ENCODE measurements at places on chromosomes 12 and 14. TPM values are rescaled to one million over a fixed set of nuclear protein-coding genes. Genes with fewer than 3 reads are reported as not detected.

Gene FSCB
- not detected for polyA plus RNA-seq

Gene MORN3
- 2.1 TPM for polyA plus RNA-seq

Gene CLEC14A
- polyA plus RNA-seq = 57.1 TPM

Gene GPD1
- 1.0 TPM for polyA plus RNA-seq

Gene GALNT6
- polyA plus RNA-seq = 2.5 TPM

Gene SDS
- 0.52 TPM for polyA plus RNA-seq

Gene MYO1H
- polyA plus RNA-seq = 0.32 TPM

Gene LRCOL1
- 0.63 TPM for polyA plus RNA-seq

Gene CSRP2
- 21.1 TPM for polyA plus RNA-seq

- no peak for DNase-seq
These were observed 140.0 kb downstream of the DPF3 start for GRCh38 chr14:72753879-72754400.

- no peak for DNase-seq
These were observed 835 bp upstream of the ABHD4 start for GRCh38 chr14:22597265-22597664.

DNA sequence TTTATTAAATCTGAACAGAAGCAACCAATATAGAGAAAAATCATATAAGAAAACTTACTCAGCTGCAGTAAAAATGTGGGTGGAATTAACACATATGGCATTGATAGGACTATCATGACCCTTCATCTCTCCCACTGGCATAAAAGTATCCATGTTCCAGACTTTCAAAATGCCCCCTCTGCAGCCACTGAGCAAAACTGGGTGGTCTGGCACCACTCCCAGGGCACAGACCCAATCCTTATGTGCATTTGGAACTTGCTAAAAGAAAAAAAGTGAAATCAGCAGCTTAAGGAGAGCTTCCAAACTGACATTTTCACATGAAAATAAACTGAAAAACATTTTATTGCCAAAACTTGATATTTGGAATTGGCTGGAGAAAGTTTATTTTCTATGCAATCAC is 141.5 kb downstream of the KIF21A start:
- DNase-seq = no peak

GRCh38 chr12:66572845-66573244 is 106.0 kb downstream of the GRIP1 start:
- DNase-seq = no peak

- DNase-seq = no peak
These were observed 56.4 kb upstream of the USP44 start for GRCh38 chr12:95607642-95608041.

- DNase-seq = no peak
These were observed 4.9 kb downstream of the TGM1 start for GRCh38 chr14:24258119-24258518.

DNA sequence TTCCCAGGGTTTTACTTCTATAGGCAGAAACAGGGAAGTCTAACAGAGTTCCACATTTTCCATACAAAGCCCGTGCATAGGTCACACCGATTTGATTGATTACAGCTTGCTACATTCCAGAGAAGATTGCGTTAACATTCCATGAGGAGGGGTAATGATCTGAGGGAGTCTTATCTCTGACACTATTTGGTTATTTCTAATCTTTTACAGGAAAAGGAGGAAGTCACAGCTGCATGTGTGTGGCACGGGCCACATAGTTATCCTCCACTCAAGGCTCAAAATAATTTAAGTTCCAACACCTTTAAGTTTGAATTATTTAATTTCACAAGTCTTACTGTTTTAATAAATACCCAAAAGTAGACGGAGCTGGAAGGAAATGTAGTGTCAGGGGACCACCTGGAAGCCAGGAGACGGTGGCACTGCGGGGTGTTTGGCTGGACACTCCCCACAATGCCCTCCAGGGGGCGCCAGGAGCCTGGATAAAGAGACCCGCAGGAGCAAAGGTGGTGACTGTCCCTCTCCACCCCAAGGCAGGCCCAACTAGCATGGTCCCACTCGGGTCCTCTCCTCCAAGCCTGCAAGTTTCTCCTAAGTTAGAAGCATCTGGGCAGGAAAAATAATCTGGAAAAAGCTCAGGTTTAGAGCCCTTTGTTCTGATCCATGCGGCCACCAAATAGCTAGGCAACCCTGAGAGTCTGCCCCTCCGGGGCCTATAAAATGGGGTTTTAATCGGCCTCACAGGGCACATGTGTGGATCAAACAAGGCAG is 20.2 kb downstream of the KRT8 start:
- peak; percentile 93 for DNase-seq

DNA sequence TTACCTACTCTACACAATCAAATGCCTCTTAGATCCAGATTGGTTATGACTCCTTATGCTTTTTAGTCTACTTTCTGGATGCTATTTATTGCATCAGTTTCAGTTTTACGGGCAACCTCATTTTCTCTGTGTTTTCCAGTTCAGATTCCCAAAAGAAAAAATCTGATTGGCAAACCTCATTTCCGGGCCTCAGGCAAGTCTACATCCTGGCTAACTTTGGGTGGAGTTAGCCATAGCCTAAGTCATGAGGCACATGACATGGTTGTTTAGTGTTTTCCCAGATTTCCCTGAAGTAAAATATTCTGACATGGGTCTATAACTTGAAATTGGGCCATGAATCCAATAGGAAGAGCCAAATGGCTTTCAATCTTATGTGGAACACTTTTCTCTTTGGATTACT is 339.7 kb downstream of the NUAK1 start:
- DNase-seq = no peak

DNA sequence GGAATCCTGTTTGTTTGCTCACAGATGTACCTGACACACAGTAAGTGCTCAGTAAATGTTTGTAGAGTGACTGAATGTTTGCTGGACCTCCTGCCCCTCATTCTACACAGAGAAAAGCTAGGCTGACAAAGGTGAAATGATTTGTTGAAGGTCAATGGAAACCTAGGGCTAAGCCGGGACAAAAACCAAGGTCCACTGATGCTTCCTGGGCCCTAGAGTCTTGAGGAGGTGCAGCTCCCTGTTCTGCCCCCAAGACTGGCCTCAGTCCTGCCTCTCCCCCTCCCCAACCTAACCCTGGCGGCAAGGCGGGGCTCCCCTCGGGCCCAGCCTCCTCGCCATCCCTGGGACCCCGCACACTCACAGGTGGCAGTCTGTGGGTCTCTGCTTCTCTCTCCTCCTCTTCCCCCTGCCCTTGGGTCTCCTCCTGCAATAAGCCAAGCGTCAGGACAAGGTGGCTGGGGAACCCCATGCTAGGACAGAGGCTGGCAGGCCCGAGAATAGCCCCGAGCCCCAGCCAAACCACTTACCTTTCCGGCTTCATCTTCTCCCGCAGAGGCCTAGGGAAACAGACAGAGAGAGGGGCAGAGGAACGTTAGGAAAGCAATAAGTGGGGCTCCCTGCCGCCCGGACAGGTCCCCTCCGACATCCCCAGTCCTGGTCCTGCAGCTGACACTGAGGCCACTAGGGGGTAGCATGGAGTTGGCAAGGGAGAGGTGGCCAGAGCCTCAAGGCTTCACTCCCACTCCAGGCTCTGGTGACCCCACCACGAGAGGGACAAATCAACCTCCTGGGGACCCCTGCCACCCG is 9.3 kb downstream of the PGF start:
- peak; percentile 84 for DNase-seq

- no peak for DNase-seq
These were observed 811 bp upstream of the MEG3 start for GRCh38 chr14:100824901-100825712.

GRCh38 chr14:62289471-62289870 is 527.3 kb downstream of the SNAPC1 start:
- DNase-seq = no peak

GRCh38 chr14:102450206-102451063 is 59.1 kb downstream of the ANKRD9 start:
- DNase-seq = no peak

GRCh38 chr12:112810235-112810917 is 18.8 kb downstream of the RPH3A start:
- DNase-seq = no peak

GRCh38 chr12:9149372-9149771 is 33.7 kb upstream of the A2M start:
- DNase-seq = no peak

GRCh38 chr12:123982269-123982668 is 9.3 kb downstream of the ZNF664 start:
- no peak for DNase-seq

GRCh38 chr12:116071555-116072230 is 205.8 kb downstream of the MED13L start:
- DNase-seq = no peak
